ENCODE measurements at places on chromosomes 3 and 15. TPM values are rescaled to one million over a fixed set of nuclear protein-coding genes. Genes with fewer than 3 reads are reported as not detected.

ANKRD34C gene
- total RNA-seq, result not detected

NCBP2 gene
- total RNA-seq, result 41.4 TPM

HHLA2 gene
- total RNA-seq, result not detected

STRIT1 gene
- total RNA-seq, result not detected

SNX22 gene
- total RNA-seq, result 0.75 TPM

EMC7 gene
- total RNA-seq, result 62.8 TPM

ERICH6 gene
- total RNA-seq, result not detected

RTP1 gene
- total RNA-seq, result not detected

MESP2 gene
- 0.57 TPM for total RNA-seq

CD200 gene
- total RNA-seq, result 2.6 TPM

SUCNR1 gene
- 10.9 TPM for total RNA-seq

INSYN1 gene
- 4.7 TPM for total RNA-seq

PTX3 gene
- 26.0 TPM for total RNA-seq

ZPLD1 gene
- total RNA-seq, result not detected

ITPKA gene
- total RNA-seq, result not detected

SNTN gene
- not detected for total RNA-seq

HDC gene
- 8.8 TPM for total RNA-seq

SEMA3B gene
- total RNA-seq, result 2.4 TPM

SCAPER gene
- 23.8 TPM for total RNA-seq

FILIP1L gene
- 28.3 TPM for total RNA-seq

STT3B gene
- total RNA-seq, result 97.1 TPM

TEX55 gene
- 0.66 TPM for total RNA-seq

WDR82 gene
- 56.5 TPM for total RNA-seq

TICRR gene
- 0.22 TPM for total RNA-seq

DHX30 gene
- 37.3 TPM for total RNA-seq

PIGZ gene
- 15.5 TPM for total RNA-seq

KLHL6 gene
- total RNA-seq, result 4.0 TPM

ARPP21 gene
- total RNA-seq, result not detected

CTDSPL2 gene
- total RNA-seq, result 47.4 TPM

RAB5A gene
- total RNA-seq, result 79.0 TPM

LMOD3 gene
- not detected for total RNA-seq

LMCD1 gene
- total RNA-seq, result 211 TPM

CAMK2N2 gene
- not detected for total RNA-seq

SLC12A1 gene
- not detected for total RNA-seq

ALDH1L1 gene
- 66.4 TPM for total RNA-seq

MEIS2 gene
- total RNA-seq, result 21.7 TPM

RHO gene
- not detected for total RNA-seq

PRICKLE2 gene
- 66.5 TPM for total RNA-seq

THRB gene
- total RNA-seq, result 37.7 TPM

CCR1 gene
- 81.9 TPM for total RNA-seq

FGF7 gene
- total RNA-seq, result 29.2 TPM

FANCD2OS gene
- not detected for total RNA-seq

ROBO1 gene
- 33.9 TPM for total RNA-seq

C3orf80 gene
- total RNA-seq, result 1.1 TPM

CTDSPL gene
- total RNA-seq, result 31.1 TPM

APOD gene
- total RNA-seq, result 1,537 TPM

CALML4 gene
- 9.2 TPM for total RNA-seq

CBLB gene
- total RNA-seq, result 145 TPM

ADGRG7 gene
- not detected for total RNA-seq

PPP1R14D gene
- total RNA-seq, result not detected

NUP210 gene
- 1.1 TPM for total RNA-seq

ACKR2 gene
- total RNA-seq, result 13.9 TPM

TTLL13 gene
- not detected for total RNA-seq

CELSR3 gene
- 0.75 TPM for total RNA-seq

GUCA1C gene
- total RNA-seq, result not detected

CLDN11 gene
- total RNA-seq, result 4.6 TPM

TBL1XR1 gene
- 103 TPM for total RNA-seq

All from subcutaneous adipose tissue (tissue), 4 donors.